ENCODE measurements at places on chromosomes 1 and 21.
A peak's percentile ranks its signal among the peaks of the same experiment; 100 is the strongest.

GRCh38 chr1:7847599-7847998 is 5.3 kb downstream of the UTS2 start:
- no peak for DNase-seq

DNA sequence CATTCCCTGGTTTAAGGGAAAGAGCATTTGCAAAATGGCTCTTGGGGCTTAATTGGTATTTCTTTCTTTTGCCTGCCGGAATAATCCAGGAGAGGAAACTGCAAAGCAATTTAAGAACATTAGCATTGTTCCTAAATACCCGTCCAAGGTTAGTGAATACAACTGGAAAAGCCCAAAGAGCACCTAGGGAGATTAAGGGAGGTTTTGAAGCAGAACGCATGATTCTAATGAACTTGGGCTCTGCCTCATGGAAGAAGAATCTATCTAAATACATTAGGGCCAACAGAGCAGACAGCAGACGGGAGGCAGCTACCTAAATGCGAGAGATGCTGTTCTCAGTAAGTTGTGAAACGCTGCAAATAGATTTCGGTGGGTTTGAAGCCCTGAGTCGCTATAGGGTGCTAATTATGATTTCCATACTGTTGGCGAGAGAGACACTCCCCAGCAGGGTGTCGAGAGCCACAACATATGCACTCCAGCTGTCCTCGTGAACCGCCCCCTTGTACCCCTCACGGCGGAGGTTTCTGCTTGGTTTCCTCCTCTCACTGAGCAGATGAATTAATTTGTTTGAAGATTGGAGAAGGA is 326.7 kb upstream of the CAMK1G start:
- DNase-seq, result no peak

- DNase-seq, result peak; percentile 1
Observed at GRCh38 chr21:15552914-15553494, 176.8 kb upstream of the USP25 start.

DNA sequence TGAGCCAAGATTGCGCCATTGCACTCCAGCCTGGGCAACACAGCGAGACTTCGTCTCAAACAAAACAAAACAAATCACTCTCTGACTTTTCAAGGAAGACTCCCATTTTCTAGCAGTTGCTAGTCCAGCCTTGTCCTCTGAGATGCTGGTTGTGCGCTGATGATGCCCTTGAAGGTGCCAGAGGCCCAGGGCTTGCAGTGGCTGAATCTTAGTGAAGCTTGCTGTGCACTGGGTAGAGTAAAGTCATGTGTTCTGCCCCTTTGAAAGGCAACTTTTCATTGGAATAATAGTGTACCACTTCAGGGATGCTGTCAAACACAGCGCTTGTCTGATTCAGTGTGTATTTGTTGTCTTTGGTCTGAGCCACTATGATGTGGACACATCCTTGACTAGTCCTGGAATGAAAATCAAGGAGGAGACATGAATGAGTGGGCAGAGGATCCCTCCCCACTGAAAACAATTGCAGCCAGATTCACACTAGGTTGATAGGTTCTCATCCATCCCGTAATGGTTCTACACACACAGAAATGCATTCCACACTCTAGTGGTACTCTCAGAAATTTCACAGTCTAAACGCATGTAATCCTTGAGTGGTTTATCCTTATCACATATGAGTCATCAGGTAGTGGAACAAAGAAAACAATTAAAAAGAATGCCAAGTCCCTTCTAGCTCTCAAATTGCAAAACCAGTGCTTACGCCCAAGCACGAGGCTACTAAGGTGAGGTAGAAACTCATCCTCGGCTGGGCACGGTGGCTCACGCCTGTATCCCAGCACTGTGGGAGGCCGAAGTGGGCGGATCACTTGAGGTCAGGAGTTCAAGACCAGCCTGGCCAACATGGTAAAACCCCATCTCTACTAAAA is 17.8 kb upstream of the TDRD10 start:
- DNase-seq, result no peak

- peak; percentile 39 for DNase-seq
Observed at GRCh38 chr1:203084588-203085527, 954 bp downstream of the MYOG start.

DNA sequence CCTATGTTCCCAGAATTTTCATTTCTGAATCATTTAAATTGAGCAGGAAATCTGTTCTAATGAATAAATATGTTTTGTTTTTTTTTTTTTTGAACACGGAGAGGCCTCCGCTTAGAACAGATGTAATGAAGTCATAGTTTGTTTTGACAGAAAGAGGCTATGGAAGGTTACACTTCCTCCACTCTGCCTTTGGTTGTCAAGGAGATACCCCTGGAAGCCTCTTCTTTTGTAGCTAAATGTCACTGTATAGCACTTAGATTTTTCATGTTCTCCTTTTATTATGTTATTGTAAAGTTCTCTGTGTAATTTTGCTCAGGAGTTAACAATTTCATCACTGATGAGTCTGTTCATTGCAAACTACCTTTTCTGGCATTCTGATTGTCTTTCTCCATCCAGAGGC is 22.7 kb upstream of the GNG12 start:
- DNase-seq, result no peak

- no peak for DNase-seq
Observed at GRCh38 chr1:159867664-159868026, 5.2 kb upstream of the VSIG8 start.

Data from A549 (cell line).